GM03348 (cell line): ENCODE measurements at places on chromosomes 16 and 17.

- no peak for DNase-seq
These were observed 64.1 kb downstream of the NEUROD2 start for GRCh38 chr17:39543664-39544063.

- DNase-seq = no peak
These were observed 2.6 kb downstream of the CRYM start for GRCh38 chr16:21275529-21275928.

DNA sequence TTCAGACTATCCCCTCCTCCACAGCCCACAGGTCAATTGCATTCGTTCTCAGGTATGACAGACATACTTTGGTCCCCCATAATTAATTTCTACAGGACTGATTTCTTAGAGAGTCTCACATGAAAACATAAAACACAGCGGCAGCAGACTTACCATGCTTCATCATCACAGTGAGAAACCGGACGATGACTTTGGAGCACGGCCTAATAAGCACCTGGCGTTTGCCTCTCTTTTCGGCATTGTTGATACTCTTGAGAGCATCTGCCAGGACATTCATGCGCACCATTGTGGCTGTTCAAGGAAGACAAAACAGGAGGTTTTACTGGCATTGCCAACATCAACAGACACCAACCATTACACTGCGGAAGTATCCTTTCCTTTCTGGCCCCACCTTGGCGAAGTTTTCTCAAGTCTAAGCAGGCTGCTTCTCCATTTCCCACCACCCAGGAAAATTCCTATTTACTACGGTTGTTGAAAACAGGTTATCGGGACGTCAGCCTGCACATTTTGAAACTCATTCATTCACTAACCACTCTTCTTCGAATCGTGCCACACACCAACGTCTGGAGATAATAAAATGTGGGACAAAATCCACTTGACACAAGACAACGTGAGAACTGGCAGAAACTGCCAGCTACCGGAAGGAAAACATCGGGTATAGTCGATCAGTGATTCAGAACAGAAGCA is 1.2 kb downstream of the RPS15A start:
- DNase-seq = peak; percentile 24

GRCh38 chr17:49404361-49404760 is 10.3 kb downstream of the PHB1 start:
- no peak for DNase-seq

DNA sequence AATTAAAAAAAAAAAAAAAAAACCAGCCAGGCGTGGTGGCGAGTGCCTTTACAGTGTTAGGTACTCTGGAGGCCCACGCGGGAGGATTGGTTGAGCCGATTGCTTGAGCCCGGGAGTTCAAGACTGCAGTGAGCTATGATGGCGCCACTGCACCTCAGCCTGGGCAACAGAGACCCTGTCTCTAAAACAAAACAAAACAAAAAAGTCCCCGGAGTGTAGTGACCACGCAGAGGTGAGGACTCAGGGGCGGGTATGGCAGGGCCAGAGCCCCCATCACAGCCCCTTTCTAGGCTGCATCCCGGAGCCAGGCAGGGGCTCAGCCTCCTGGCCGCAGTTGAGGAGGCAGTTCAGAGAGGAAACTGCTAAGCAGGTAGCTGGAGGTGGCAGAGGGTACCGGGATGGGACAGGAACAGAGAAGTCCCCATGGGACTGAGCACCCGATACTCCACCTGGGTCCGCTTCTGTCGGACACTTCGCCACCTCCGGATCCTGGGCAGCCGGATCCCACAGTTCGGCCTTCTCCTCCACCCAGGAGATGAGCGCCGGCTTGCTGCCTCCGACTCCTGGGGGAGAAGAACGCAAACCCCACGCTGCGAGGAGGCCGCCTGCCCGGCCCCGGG is 800 bp downstream of the ZNF747 start:
- no peak for DNase-seq

GRCh38 chr17:28258347-28258887 is 60.6 kb upstream of the TMEM97 start:
- DNase-seq = no peak

DNA sequence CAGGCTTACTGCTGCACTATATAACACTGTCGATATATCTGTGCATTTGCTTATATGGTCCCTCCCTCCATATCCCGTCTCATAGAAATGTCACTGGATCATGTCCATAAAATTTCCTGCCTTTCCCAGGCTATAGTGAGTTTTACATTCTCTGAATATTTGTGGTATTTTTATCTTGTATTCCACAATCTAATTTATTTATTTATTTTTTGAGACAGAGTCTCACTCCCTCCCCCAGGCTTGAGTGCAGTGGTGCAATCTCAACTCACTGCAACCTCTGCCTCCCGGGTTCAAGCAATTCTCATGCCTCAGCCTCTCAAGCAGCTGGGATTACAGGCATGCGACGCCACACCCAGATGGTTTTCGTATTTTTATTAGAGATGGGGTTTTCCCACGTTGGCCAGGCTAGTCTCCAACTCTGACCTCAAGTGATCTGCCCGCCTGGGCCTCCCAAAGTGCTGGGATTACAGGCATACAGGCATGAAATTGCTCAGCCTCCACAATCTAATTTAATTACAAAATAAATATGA is 12.9 kb downstream of the TRIM37 start:
- DNase-seq = peak; percentile 55

DNA sequence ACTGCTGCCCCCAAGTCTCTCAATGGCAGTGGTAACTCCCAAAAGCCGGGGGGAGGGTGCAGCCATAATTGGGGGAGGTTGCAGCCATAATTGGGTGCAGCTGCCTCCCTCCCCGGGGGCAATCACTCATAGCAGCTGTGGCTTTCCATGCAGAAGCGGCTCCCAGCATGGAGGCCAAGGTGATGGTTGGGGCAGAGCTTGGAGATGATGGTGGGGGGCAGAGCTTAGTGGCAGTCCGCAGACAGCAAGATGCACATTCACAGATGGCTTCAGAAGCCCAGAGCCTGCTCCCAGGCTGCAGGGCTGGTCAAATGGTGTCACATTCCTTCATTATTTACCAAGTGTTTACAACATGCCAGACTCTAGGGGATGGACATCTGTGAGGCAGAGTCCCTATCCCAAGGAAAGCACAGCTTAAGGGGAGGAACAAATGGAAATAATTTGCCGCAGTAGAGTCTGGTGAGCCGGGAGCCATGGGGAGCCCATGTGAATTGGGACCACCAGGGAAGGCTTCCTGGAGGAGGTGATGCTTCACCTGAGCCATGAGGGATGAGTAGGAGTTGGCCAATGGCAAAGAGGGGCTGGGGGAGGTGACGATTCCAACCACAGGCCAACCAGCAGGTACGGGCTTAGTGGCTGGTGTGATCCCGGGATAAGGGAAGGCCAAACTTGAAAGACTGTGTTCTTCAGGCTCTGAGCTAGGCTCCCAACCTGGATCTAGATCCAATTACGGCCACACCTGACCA is 8.1 kb downstream of the DOC2B start:
- no peak for DNase-seq
